MCF 10A (cell line): ENCODE measurements at places on chromosomes 7 and 10.
A peak's percentile ranks its signal among the peaks of the same experiment; 100 is the strongest.

DNA sequence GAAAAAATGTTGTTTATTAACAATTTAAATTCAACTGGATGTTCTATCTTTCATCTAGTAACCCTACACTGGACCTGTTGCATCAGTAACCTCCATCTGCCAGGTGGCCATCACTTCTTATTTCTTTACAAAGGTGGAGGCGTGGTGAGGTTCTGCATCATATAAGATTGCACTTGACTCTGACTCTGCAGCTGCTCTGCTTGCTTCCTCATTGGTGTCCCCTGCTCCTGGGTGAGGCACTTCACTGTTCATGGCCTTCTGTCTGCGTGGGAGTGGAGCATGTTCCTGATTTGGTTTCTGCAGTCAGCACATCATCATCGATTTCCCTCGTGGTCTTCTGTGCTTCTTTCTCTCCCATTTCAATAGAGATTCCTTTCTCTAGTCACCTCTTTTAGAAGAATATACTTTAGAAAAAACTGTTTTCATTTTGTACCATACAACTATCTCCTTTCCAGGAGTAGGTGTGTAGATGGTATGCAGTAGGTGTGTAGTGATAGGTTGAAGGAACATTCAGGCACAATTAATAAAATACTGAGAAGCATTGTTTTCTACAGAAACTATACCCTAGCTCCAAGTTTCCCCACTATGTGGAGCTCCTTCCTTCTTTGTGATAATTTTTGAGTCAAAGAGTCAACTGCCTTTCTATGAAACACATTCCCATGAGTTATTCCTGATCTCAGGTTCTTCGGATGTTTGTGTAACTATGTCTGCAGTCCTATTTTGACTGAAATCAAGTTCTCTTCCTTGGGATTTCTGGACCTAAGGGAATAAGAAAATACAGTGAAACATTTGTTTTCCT is 231.7 kb upstream of the CNTNAP2 start:
- DNase-seq, result no peak

GRCh38 chr10:89216056-89216455 is 8.9 kb upstream of the CH25H start:
- DNase-seq, result no peak

GRCh38 chr7:39829028-39829427 is 121.0 kb upstream of the CDK13 start:
- no peak for DNase-seq

GRCh38 chr10:104301907-104302690 is 33.1 kb downstream of the GSTO2 start:
- no peak for DNase-seq

DNA sequence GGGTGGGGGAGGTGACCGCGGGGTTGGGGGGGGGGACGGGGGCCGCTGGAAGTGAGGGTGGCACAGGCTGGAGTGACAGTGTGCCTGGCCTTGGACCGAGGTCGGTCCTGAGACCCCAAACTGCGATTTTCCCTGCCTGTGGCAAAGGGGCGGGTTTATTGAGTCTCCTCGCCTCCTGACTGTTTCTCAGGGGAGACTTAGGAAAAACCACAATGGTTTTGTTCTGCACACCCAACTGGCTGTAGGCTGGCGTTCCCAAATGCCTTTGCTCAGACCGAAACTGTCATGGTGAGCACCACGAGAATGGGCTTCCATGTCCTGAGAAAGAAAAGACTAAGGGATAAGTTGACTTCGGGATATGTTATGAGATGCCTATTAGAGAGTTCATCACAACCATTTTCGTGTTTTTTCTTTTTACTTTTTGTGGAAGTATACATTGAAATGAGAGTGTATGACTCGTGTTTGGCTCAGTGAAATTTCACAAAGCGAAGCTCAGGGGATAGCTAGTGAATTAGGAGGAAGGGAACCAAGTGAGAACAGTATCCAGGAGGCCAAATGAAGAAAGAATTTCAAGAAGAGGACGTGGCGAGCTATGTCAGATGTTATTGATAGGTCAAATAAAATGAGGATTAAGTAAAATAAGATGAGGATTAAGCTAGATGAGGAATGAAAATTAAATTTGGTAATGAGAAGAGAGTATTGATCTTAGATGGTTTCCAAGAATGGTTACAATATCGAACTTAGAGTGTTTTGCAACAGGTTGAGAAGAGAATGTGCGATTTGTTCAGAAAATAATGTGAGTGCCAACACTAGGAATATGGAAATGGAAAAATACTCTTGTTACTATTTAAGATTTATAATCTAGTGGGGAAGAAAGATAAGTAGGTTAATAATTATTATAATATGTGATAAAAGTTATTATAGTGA is 918 bp downstream of the NET1 start:
- peak; percentile 71 for DNase-seq

DNA sequence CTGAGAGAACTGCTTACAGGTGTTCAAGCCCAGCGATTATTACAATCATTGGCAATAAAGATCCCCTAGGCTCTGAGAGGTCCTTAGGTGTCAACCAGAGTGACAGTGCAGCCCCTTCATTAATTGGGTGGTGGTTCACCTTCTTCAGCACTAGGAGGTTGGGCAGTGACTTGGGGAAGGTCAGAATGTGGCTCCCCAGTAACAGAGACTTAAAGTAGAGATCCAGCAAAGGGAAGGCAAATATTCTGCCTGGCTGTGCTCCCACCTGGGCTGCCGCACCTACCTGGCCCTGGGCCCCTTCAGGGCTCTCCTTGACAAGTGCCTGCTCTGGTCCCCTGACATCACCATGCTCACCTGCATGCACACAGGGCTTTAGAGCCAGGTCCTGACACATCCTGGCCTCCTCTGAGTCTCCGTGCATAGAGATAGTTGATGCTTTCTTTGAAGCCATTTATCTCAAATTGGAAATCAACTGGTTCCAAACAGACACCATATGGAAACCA is 1.9 kb downstream of the CLRN3 start:
- no peak for DNase-seq

GRCh38 chr7:8601121-8601520 is 167.7 kb downstream of the NXPH1 start:
- DNase-seq, result no peak

- no peak for DNase-seq
These were observed 43.4 kb downstream of the LAMB1 start for GRCh38 chr7:107959527-107959898.
